ENCODE measurements at places on chromosomes 4 and X. TPM values are rescaled to one million over a fixed set of nuclear protein-coding genes. Genes with fewer than 3 reads are reported as not detected.

GRCh38 chr4:84647312-84647884 is 64.5 kb downstream of the CDS1 start:
- no peak for DNase-seq
- no peaks in the 10 kb centered on the region for H3K27me3 ChIP-seq
- no peaks in the 10 kb centered on the region for H3K4me1 ChIP-seq
- no peaks in the 10 kb centered on the region for H3K36me3 ChIP-seq
- H3K27ac ChIP-seq, result no peak overlapping the region

DNA sequence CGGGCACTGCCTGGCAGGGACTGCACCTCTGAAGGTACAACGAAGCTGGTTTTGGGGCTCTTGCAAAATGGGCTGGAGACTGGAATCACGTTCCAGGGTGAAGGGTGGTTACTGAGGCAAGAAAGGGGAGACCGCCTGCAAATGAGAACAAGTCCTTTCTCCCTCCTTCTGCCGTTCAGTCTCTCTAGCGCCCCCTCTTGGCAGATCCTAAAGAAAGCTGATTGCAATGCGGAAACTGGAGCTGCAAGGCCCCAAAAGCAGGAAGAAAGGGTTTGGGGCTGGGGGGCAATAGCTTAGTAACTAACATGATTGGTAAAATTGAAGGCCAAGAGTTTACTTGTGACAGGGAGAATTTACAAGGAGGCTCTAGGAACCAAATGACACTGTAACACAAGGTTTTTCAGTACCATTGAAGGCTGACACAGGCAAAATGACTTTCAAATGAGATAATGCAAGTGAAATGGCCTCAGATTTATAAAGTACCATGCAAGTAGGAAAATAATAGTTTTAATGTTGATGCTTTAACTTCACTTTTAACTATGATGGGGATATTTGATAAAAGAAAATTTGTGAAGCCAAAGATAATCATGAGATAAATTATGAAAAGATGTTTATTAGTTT is 222.7 kb upstream of the HAND2 start:
- H3K36me3 ChIP-seq, result no peaks in the 10 kb centered on the region
- no peaks in the 10 kb centered on the region for H3K27me3 ChIP-seq
- no peak overlapping the region for H3K27ac ChIP-seq
- no peak for DNase-seq

GRCh38 chr4:139246166-139246565 is 33.9 kb downstream of the MGARP start:
- peaks cover 2% of the 10 kb centered on the region for H3K4me1 ChIP-seq
- no peaks in the 10 kb centered on the region for H3K36me3 ChIP-seq
- no peak overlapping the region for H3K4me3 ChIP-seq
- H3K27ac ChIP-seq, result no peak overlapping the region
- DNase-seq, result no peak

GRCh38 chr4:47704693-47705325 is 133.1 kb downstream of the CORIN start:
- no peaks in the 10 kb centered on the region for H3K27me3 ChIP-seq
- H3K4me1 ChIP-seq, result no peaks in the 10 kb centered on the region
- H3K36me3 ChIP-seq, result no peaks in the 10 kb centered on the region
- H3K4me3 ChIP-seq, result no peak overlapping the region

EMCN gene
- total RNA-seq, result 14.3 TPM

DNA sequence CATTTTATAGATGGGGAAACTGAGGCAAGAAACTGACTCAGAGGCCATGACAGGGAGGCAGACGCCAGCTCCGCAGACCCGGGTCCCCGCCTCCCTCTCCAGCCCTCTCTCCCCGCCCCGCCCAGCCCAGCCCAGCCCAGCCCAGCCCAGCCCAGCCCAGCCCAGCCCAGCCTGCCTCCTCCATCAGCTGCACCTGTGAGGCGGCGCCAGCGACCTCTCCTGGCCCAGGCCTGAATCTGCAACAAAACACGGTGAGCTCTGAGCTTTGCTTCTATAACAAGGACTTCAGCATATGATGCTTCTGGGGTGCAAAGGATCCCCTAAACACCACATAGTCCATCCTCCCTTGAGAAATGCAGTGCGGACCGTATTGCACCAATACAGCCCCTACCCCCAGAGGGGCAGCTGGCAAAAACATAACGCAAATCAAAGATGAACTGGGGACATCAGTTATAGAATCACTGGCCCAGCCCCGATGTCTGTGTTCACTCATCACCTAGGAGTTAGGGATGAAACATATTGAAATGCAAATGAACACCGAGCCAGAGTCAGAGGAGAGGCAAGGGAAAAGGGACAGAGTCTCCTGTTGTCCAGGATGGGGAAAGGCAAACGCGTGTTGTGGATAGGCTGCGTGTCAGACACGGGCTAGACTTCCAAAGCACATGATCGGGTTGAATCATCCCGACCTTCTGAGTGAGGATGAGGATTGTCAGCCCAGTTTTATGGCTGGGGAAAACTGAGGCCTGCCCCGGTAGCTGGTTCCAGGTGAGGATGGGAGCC is 216.1 kb upstream of the PSAPL1 start:
- H3K4me3 ChIP-seq, result no peak overlapping the region
- no peaks in the 10 kb centered on the region for H3K36me3 ChIP-seq
- H3K4me1 ChIP-seq, result peaks cover 46% of the 10 kb centered on the region

- H3K27ac ChIP-seq, result no peak within 1 kb of the TSS
- H3K36me3 ChIP-seq, result no peaks in the 10 kb centered on the region
- H3K4me3 ChIP-seq, result peak within 1 kb of the TSS; percentile 21
- peaks cover 2% of the 10 kb centered on the region for H3K4me1 ChIP-seq
- no peaks in the 10 kb centered on the region for H3K27me3 ChIP-seq
Observed at GRCh38 chr4:118034053-118034785, at the start of gene NDST3. TSS of gene NDST3 (plus strand) at chr4:118034486. CDS start at chr4:118053911, 19,425 bp downstream.

DNA sequence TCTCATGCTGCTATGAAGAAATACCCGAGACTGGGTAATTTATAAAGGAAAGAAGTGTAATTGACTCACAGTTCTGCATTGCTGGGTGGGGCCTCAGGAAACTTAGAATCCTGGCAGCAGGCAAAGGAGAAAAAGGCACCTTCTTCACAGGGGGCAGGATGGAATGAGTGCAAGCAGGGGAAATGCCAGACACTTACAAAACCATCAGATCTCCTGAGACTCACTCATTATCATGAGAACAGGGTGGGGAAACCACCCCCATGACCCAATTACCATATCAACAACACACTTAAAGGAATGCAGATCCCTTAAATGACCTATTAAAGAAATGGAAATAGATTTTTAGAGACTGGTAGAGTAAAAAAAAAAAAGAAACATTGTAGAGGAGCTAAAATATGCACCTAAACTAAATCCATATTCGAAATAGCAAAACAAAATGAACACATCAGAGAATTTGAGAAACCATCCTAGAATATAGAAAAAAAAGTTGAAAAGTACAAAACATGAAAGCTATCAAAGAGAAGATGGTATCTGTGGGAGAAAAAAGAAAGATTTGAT is 104.3 kb upstream of the UGT8 start:
- no peaks in the 10 kb centered on the region for H3K36me3 ChIP-seq
- no peak overlapping the region for H3K4me3 ChIP-seq
- H3K27ac ChIP-seq, result no peak overlapping the region
- no peaks in the 10 kb centered on the region for H3K27me3 ChIP-seq

GRCh38 chrX:34866646-34867045 is 76.0 kb upstream of the FAM47B start:
- H3K4me1 ChIP-seq, result no peaks in the 10 kb centered on the region
- DNase-seq, result no peak
- no peaks in the 10 kb centered on the region for H3K36me3 ChIP-seq
- no peak overlapping the region for H3K27ac ChIP-seq

PLP1 gene
- total RNA-seq, result 2.0 TPM

- H3K4me3 ChIP-seq, result peak overlapping the region; percentile 98
- no peaks in the 10 kb centered on the region for H3K27me3 ChIP-seq
- H3K36me3 ChIP-seq, result no peaks in the 10 kb centered on the region
- peak overlapping the region; percentile 100 for H3K27ac ChIP-seq
- DNase-seq, result peak; percentile 59
Observed at GRCh38 chr4:15003401-15003890, 1.2 kb downstream of the CPEB2 start.

PDLIM3 gene
- total RNA-seq, result 139 TPM

- no peak overlapping the region for H3K27ac ChIP-seq
- H3K4me1 ChIP-seq, result no peaks in the 10 kb centered on the region
- no peak overlapping the region for H3K4me3 ChIP-seq
- no peaks in the 10 kb centered on the region for H3K27me3 ChIP-seq
Observed at GRCh38 chr4:181968371-181968770, 274.8 kb upstream of the TENM3 start.

SPOCK3 gene
- total RNA-seq, result 5.5 TPM

MGARP gene
- total RNA-seq, result 18.3 TPM

GRCh38 chr4:186593587-186593973 is 38.2 kb upstream of the MTNR1A start:
- H3K4me3 ChIP-seq, result no peak overlapping the region
- H3K27ac ChIP-seq, result no peak overlapping the region
- H3K27me3 ChIP-seq, result no peaks in the 10 kb centered on the region
- H3K4me1 ChIP-seq, result no peaks in the 10 kb centered on the region
- no peaks in the 10 kb centered on the region for H3K36me3 ChIP-seq
- no peak for DNase-seq

UCHL1 gene
- 54.4 TPM for total RNA-seq

GRCh38 chrX:149145845-149146285 is 359.2 kb downstream of the IDS start:
- H3K27me3 ChIP-seq, result no peaks in the 10 kb centered on the region
- no peak for DNase-seq
- no peak overlapping the region for H3K27ac ChIP-seq
- H3K36me3 ChIP-seq, result no peaks in the 10 kb centered on the region

DNA sequence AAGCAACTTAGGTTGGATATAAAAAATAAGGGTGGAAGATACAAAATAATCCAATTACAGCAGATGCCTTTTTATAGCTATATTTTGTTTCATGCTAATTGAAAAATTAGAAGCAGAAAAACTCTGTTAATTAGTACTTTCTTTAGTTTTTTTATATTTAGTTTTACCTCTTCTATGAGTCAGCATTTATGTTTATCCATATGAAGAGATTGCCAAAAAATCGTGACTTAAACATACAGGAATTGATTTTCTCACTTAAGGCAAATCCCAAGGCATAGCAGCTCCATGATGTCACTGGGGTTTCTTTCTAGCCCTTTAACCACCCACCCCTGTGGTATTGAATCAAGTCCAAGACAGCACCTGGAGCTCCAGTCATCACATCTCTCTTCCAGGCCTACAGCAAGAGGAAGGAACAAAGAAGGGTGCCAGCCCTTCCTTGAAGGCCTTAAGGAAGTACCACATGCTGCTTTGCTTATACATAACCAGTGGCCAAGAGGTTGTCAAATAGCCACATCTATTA is 365.8 kb upstream of the TENM3 start:
- no peaks in the 10 kb centered on the region for H3K36me3 ChIP-seq
- no peaks in the 10 kb centered on the region for H3K4me1 ChIP-seq
- no peak for DNase-seq
- H3K4me3 ChIP-seq, result no peak overlapping the region
- H3K27ac ChIP-seq, result no peak overlapping the region

MMGT1 gene
- total RNA-seq, result 21.9 TPM

DNA sequence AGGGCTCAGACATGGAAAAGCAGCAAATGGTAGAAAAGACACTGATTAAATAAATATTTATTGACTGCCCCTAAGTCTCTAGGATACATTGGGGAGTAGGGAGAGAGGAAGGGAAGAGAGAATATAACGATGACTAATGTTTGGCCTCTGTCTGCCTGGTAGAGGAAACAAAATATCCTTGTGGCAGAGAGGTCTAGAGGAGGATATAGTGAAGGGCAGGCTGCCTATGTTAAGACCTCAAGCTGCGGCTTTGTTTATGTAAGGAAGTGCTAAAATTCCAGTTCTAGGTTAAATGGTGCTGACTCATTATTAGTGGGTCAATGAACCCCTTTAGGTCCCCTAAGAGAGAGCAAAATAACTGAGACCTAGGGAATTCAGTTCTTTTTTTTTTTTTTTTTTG is 427.3 kb upstream of the FTHL17 start:
- no peak overlapping the region for H3K27ac ChIP-seq
- H3K36me3 ChIP-seq, result no peaks in the 10 kb centered on the region
- no peak overlapping the region for H3K4me3 ChIP-seq
- no peaks in the 10 kb centered on the region for H3K27me3 ChIP-seq
- H3K4me1 ChIP-seq, result no peaks in the 10 kb centered on the region
- DNase-seq, result no peak

DNA sequence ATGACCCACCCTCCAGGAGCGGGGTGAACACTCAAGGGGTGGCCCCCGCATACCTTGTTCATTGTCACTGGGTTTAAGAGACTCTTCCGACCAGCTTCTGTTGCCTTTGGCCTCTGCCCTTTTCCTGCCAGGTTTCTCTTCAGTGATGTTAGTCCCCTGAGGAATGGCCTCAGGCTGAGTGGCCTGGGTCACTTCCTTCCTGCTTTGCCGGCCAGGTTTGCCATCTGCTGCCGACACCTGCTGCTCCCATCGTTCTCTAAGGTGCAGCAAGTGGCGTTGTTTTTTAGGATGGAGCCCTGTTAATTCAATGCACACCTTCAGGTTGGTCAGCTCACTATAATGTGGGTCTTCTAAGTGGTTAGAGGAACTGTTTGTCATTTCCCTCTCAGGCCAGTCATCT is 34.2 kb downstream of the BCOR start:
- H3K4me3 ChIP-seq, result no peak overlapping the region
- no peaks in the 10 kb centered on the region for H3K4me1 ChIP-seq

- no peak overlapping the region for H3K27ac ChIP-seq
- H3K36me3 ChIP-seq, result no peaks in the 10 kb centered on the region
- DNase-seq, result no peak
- H3K27me3 ChIP-seq, result no peaks in the 10 kb centered on the region
- peaks cover 3% of the 10 kb centered on the region for H3K4me1 ChIP-seq
Observed at GRCh38 chr4:37623125-37623524, 63.1 kb downstream of the RELL1 start.

DNA sequence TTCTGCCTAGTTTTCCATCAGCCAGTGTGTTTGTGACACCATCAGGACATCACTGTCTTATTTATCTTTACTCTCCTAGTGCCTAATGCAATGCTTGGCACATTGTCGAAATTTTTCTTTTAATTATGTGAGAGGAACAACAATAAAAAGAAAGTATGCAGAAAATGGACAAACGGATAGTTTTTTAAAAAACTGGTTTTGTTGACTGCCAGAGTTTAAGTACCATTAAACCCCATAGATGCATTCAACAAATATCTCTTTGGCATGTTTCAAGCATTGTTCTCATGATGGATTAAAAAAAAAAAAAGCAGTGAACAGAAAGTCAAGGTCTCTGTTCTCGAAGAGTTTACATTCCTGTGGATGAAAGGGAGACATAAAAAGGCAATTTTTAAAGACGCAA is 398.4 kb downstream of the PPP3CA start:
- no peak overlapping the region for H3K27ac ChIP-seq
- no peaks in the 10 kb centered on the region for H3K4me1 ChIP-seq
- H3K4me3 ChIP-seq, result no peak overlapping the region

- H3K27me3 ChIP-seq, result no peaks in the 10 kb centered on the region
- no peak overlapping the region for H3K27ac ChIP-seq
- H3K4me3 ChIP-seq, result no peak overlapping the region
- no peaks in the 10 kb centered on the region for H3K36me3 ChIP-seq
- peaks cover 4% of the 10 kb centered on the region for H3K4me1 ChIP-seq
- DNase-seq, result no peak
Observed at GRCh38 chrX:120463241-120463640, 5.9 kb downstream of the LAMP2 start.

DNA sequence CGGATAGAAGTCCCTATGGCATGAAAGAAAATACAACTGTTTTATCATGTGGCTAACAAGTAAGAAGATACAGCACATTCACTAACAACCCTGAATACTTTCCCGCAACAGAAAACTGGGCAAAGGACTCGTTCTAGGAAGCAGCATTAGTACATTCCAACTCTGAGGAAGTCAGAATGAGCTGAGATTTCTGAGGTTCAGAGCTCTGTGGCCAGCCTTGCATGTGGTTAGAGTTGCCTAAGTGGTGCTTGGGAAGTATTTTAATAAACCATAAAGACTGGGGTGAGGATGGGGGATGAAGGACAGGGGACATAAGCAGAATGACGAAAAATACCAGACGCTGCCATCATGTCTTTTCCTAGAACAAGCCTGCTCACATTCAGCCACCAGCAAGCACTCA is 82.2 kb downstream of the EFHC2 start:
- no peaks in the 10 kb centered on the region for H3K4me1 ChIP-seq
- H3K27me3 ChIP-seq, result no peaks in the 10 kb centered on the region
- no peak overlapping the region for H3K27ac ChIP-seq
- no peak overlapping the region for H3K4me3 ChIP-seq
- no peaks in the 10 kb centered on the region for H3K36me3 ChIP-seq
